ENCODE measurements at places on chromosomes 7 and 10.

- DNase-seq = no peak
Observed at GRCh38 chr10:72561745-72562166, 64.1 kb downstream of the MICU1 start.

GRCh38 chr7:27134392-27134791 lies 3.8 kb upstream of the HOXA4 start:
- no peak for DNase-seq

- DNase-seq = no peak
Observed at GRCh38 chr10:129758207-129759021, 205.7 kb downstream of the EBF3 start.

- no peak for DNase-seq
Observed at GRCh38 chr7:100465702-100466311, 1.7 kb upstream of the SPACDR start.

DNA sequence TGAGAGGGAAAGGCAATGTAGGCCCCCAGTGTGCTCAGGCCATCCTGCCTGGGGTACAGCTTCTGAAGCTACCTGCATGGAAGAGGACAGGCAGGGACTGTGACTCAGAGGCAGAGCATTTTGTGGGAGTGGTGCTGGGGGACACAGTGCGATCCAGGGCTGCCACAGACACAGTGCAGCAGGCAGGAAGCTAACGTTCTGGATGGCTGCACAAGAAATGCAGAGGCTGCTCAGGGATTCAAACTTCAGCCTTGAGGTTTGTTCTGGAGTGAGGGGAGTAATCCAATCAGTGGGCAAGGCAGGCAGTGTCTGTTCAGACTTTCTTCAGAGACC lies 648.0 kb upstream of the IGFBP3 start:
- DNase-seq = no peak

DNA sequence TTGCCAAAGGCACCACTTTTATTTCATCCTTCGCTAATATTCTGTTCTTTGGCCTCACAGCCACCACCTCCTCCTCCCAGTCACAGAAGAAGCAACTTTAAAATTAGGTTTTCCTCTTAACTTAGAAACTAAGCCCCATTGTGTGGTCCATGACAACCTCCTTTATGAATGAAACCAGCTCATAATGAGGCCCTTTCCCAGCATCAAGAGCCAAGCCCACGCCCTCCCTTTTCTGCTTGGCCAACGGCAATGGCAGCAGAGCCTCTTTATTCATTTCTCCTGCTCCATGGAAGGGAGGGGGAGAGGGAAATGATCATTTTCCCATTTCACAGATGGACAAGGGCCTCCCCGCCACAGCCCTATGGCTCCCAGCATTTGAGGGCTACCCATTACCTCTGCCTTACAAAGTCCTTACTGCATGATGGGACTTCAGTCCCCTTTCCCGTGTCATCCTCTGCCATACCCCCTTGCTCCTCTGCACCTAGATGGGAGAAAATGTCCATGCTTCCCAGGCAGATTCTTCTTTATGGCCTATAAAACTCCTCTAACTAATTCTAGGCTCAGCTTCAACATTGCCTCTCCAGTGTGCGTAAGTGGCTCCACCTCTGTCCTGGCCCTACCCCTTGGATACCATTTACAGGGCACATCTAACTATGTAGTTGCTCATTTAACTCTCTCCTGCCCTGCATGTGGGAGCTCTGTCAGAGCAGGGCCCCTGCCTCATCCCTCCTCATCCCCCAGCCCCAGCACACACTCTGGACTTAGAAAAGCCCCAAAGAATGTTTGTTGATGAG lies 475.5 kb downstream of the RPS24 start:
- no peak for DNase-seq

- no peak for DNase-seq
Observed at GRCh38 chr10:10917031-10917430, 100.6 kb upstream of the CELF2 start.

GRCh38 chr10:101354328-101355071 lies 535 bp downstream of the BTRC start:
- DNase-seq = no peak

DNA sequence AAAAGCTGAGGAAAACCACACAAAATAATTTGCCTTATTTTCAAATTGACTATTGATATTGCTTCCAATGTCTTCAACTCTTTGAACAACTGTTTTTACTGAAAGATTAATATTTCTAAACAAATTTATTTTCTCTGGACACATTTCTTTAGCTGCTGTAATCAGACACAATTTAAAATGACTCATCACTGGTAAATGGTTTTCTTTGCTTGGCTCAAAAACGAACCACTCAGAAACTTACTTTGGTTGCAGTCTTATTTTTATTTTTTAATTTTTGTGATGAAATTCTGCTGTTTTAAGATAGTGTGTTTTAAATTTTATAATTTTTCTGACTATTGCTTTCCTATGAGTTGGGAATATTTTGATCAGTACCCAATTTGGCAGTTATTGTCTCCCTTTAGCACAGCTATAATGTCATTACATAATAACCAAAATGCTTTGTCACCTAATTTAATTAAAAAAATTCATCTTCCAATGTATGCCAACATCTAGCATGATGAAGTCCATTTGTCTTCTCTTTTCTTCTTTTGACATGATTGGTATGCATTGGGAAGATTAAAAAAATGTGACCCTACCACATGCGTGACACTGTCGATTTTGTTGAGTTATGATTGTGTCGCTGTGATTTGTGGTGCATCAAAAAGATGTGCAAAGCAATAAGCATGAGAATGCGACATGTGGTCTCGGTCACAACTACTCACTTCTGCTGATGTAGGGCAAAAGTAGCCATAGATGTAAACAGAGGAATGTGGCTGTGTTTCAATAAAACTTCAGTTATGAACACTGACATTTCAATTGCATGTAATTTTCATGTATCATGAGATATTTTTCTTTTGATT lies 222.3 kb downstream of the SUGCT start:
- DNase-seq = no peak

DNA sequence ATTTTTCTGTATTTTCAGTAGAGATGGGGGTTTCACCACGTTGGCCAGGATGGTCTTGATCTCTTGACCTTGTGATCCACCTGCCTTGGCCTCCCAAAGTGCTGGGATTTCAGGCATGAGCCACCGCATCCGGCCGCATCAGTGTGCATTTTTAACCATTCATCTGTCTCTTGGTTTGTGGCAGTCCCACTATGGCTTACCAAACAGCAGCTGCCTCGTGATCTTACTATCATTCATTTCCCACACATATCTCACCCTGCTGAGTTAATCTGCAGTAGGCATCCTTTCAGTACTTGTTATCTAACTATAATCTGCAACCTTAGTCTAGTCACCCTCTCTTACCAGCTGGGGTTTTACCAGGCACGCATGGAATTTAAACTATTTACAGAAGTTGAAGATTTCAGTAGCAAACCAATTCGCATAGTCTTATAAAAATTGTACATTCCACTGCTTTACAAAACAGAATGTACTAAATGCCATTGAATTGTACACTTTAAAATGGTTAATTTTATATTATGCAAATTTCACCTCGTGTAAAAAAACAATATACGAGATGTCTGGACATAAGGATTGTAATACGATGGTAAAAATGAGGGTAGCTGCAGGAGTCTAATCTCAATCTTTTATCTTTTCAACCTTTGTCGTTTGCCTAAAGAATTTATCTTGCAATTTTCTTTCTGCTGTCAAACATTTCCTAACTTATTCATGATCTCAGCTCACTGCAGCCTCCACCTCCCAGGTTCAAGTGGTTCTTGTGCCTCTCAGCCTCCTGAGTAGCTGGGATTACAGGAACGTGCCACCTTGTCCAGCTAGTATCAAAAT lies 4.6 kb upstream of the TBC1D12 start:
- DNase-seq = no peak

GRCh38 chr10:125005312-125006187 lies 63.6 kb downstream of the ZRANB1 start:
- no peak for DNase-seq

DNA sequence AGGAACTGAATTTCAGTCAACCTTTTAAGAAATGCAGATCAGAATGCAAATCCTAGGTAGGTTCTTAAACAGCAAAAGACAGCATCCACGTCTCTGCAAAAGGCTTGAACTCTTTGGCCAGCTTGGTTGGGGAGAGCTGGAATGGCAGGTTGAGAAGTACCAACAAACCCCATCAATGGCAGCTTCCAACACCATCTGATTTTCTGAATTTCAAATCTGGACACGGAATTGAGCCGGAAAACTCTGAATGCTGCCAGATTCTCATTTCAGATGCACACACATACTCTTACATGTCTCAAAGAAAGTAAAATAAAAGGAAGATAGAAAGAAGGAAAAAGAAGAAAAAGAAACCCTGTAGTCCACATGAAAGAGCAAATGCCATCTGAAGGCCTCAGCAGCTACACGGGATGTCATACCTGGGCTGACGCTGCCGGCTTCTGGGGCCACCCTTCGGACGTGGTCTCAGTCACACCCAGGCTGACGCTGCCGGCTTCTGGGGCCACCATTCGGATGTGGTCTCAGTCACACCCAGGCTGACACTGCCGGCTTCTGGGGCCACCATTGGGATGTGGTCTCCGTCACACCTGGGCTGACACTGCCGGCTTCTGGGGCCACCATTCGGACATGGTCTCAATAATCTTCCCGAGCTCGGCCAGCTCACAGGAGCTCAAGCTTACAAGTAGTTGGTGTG lies 165.3 kb downstream of the PTPRN2 start:
- DNase-seq = no peak

DNA sequence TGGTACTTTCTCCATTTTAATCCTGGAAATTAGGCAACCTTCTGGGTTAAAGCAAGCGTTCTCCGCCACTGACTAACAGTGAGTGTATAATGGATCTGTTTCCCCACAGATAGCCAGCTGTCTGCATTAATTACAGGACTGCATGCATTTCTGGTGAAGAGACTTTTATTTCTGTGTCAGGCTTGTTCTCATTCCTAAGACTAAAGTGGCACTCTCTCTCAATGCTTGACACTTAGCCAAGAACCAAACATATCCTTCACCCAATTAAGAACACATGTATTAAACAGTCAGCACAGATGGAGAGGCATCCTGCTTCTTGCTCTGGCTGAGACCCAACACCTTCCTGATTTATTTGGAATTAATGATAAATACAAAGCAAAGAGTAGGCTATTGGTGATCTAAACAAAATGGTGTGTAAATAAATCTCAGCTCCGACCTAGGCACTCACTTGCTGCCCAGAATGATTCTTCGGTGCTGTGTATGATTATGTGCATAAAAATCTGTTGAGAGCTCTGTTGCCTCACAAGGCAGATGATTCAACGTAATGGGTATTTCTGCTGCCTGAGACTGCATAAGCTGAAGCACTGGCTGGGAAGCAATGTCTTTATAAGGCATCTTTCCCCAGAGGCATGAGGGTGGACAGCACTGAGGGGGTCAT lies 16.8 kb downstream of the CALU start:
- no peak for DNase-seq

GRCh38 chr10:5486853-5487235 lies 12.5 kb downstream of the CALML5 start:
- DNase-seq = no peak

- no peak for DNase-seq
Observed at GRCh38 chr10:97503406-97503805, 4.7 kb downstream of the UBTD1 start.

DNA sequence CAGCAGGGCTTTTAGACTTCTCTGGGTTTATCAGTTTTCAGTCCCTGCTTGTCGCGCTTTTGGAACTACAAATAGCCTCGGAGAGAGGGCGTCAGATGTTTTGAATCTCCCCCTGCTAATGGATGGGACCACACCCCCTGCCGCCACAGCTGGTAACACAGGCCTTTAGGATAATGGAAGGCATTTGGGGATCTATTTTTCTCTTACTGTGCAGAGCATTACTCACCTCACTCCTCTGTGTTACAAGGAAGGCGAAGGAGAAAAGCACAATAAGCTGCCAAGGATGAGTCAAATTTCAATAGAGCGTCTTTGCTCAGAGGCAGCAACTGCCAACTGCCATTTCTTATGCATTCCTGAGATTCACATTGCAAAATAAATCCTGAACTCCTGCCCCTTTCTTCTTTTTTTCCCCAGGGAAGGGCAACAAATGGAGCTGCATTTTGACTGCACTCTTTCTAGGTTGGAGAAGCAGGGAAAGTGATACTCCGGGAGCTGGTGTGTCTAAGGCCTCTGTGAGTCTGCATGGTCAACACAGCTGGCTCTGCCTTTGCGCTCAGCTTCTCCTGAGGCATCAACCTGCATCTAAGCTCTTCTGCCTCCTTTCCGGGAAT lies 31.5 kb upstream of the SMNDC1 start:
- no peak for DNase-seq

- no peak for DNase-seq
Observed at GRCh38 chr10:86443936-86444335, 77.3 kb upstream of the GRID1 start.

GRCh38 chr10:82564353-82565196 lies 689.6 kb downstream of the NRG3 start:
- no peak for DNase-seq

DNA sequence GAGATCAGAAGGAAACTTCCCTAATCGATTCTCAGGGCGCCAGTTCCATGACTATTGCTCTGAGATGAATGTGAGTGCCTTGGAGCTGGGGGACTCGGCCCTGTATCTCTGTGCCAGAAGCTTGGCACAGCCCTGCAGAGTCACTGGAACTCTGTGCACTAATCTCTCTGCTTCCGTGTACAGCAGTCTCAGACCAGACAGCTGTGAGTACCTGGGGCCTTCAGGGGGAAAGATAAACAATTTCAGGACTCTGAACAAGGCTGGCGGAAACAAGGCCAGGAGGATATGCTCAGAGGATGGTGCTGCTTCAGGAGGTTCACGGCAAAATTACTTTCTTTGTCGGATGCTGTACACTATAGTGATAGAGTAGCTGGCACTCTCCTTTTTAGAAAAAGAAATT lies 131.7 kb upstream of the PRSS58 start:
- no peak for DNase-seq

DNA sequence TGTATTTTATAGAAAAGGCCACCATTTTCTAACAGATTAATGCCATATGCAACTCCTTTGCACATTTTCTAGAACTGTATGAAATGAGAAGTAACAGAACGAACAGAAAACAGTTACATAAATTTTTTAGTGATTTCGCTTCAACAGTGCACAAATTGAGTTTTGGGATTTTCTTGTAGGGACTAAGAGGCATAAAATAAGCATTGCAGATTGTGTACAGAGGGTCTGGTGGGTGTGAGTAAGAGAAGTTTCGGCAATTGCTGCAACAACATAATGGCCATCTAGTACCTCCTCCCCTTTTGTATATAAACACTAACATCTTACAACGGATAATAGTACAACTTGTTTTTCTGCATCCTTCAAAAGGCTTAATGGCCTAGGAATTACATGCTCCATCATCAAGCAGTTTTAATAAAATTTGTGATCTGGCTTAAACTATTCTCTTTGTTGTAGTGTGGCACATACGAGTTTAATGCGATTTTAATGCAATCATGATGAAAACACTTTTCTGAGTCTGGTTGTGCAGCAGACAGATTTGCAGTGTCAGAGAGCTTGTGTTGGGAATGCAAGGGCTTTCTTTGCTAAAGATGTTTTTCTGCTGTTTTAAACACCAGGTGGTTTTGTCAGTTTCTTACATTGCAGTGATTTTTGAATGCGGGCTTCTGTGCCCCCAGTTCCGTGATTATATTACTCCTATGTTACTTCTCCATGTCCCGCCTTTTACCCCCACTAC lies 2.9 kb downstream of the GLCCI1 start:
- no peak for DNase-seq
